Left renal cortex interstitium (tissue), 4 donors: ENCODE measurements at places on chromosomes 6 and 20. TPM values are rescaled to one million over a fixed set of nuclear protein-coding genes. Genes with fewer than 3 reads are reported as not detected.

DNA sequence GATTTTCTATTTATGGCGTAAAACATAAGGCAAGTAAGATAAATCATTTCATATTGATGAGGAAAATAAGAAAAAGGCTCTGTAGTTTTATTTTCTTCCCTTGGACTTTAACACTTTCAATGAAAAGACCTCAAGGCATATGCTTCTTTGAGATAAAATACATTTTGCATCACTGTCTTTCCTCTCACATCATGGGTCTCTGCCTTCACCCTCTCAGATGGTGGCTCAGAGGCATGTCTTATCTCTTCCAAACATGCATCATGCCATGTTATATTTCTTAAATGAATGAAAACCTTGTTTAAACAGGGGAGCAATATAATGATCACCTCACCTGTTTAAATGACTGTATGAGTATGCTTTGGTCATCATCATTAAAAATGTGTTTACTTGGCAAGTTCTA lies 59.3 kb downstream of the PRL start:
- no peak for DNase-seq

- DNase-seq = no peak
Measured at GRCh38 chr6:116500969-116501433, 10.4 kb upstream of the CALHM5 start.

DNA sequence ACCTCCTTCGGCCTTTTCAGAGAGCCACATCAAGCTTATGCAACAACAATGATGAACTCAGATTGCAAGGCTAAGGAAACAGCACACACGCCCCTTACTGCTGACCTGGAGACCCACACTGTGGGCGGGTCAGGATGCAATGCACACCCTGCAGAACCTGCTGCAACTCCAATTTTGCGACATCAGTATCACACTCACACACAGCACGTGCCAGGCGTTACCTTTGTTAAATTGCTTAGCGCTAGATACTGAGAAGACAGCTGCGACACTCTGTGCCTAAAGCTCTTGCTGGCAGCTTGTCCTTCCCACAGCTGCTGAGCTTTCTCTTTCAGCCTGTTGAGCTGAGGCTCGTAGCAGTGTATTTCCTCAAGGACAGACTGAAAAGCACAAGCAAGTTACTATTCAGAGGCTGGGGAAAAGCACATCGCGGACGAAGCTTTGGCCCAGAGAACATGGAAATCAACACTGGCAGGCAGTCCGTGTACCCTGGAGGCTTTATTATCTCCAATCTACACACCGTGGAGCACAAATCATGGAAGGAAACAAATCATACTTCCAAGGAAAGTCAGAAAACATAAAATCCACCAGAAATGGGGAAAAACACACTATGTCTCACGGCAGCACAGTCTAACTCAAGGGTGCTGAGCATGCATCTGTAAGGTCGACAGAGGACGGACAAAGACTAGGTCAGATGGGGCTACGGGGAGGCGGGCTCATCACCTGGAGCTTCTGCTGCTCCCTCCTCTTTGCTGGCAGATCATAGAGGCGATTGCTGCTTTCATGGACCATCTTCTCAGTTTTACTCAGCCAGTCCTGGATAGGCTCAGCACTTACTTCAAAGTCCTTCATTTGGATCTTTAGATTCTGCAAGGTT lies 268.2 kb downstream of the SYNE1 start:
- DNase-seq = no peak

DNA sequence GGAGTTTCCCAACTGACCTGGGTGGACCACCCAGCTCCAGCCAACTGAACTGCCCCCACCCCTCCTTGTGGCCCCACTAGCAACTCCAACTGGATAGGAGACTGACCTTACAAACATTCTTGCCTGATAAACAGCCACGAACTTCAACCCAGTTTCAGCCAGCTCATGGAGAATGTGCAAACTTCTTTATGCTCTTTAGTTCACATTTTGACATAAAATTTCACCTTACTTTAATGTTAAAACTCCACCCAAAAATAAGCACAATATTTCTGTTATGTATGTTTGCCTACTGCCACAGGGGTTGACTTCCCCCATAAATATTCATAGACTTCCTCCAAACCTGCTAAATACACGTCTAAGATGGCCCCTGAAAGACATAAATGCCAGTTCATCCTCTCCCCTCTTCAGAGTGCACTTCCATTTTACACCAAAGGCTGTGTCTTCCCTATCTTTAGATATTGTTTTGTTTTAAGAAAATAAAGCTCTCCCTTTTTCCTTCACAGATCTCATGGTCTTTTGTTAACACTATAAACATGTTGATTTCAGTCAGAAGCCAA lies 643.7 kb downstream of the EPM2A start:
- no peak for DNase-seq

Gene HLA-DQB2
- polyA plus RNA-seq = 1.2 TPM

Gene OR2J3
- polyA plus RNA-seq = not detected

Gene C2
- 4.1 TPM for polyA plus RNA-seq

Gene NEURL2
- 4.2 TPM for polyA plus RNA-seq
